Activated CD4-positive, alpha-beta T cell treated with anti-CD3 and anti-CD28 coated beads for 24 hours (primary cell): ENCODE measurements at places on chromosomes 4 and X.

DNA sequence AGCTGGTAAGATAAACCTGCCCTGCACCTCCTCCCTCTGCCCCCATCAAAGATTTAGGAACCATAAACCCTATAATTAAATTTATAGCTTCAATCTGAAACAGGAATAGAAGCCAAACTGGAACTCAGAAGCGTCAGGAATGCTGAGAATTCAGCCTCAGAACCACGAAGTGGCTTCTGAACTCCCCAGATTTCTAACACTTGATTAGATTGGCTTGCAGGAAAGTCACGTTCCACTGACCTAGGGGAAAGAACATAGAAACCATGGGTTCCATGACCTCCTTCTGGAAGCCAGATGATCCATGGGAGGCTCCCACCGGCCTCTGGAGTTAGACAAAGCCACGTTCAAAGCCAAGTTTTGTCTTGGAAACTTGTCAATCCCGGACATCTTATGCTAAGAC is 356.5 kb downstream of the MID1IP1 start:
- DNase-seq = no peak

- no peak for DNase-seq
These were observed 122.3 kb downstream of the VCX3B start for GRCh38 chrX:8586953-8587352.

DNA sequence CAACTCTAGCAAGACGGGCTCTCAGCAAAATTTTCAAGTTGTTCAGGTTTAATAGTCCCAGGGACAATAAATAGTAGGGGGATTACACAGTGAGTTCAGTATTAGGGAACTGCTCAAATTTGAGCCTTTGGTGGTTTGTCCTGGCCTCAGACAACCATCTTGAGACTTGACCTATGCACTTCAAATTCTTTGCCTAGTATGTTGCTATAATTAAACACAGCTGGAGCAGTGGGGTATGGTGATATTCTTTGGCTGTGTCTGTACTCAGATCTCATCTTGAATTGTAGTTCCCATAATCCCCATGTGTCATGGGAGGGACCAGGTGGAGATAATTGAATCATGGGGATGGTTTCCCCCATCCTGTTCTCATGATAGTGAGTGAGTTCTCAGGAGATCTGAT is 43.3 kb upstream of the TEX13A start:
- DNase-seq = no peak

- no peak for DNase-seq
These were observed 46.9 kb upstream of the SYTL5 start for GRCh38 chrX:37959212-37960021.

DNA sequence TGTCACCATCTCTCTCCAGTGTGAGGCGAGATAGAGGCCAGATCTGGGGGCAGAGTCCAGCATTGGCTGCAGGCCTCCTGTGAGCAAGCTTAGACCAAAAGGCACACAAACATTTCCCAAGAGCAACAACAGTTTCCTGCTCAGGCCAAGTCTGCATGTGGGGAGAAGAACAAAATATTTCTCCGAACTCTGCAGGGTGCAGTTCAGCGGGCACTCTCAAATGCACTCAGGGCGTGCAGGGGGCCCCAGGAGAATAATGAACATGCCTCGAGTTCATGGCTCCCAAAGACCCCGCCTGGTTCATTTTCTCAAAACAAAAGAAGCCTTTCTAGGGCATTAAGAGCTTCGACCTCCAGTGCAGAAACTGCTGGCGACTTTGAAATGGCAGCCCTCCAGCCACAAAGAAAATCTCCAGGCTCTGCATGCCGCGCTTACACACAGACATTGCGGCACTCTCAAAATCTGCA is 57.8 kb upstream of the HELT start:
- no peak for DNase-seq

DNA sequence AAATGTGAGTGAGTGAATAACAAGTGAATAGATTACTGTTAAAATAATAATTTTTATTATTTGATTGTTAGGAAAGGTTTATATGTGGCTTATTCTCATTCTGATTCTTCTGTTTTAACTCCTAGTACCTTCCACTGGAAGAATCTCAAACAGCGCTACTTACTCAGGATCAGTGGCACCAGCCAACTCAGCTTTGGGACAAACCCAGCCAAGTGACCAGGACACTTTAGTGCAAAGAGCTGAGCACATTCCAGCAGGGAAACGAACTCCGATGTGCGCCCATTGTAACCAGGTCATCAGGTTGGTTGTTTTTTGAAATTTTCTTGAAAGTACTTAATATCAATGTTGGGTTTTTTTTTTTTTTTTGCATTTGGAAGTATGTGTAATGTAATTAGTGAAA is 117.6 kb upstream of the BMPR1B start:
- no peak for DNase-seq

- no peak for DNase-seq
These were observed 52.4 kb downstream of the CBLL2 start for GRCh38 chrX:22325096-22325495.

GRCh38 chr4:143185253-143186107 is 763 bp downstream of the USP38 start:
- peak; percentile 4 for DNase-seq

DNA sequence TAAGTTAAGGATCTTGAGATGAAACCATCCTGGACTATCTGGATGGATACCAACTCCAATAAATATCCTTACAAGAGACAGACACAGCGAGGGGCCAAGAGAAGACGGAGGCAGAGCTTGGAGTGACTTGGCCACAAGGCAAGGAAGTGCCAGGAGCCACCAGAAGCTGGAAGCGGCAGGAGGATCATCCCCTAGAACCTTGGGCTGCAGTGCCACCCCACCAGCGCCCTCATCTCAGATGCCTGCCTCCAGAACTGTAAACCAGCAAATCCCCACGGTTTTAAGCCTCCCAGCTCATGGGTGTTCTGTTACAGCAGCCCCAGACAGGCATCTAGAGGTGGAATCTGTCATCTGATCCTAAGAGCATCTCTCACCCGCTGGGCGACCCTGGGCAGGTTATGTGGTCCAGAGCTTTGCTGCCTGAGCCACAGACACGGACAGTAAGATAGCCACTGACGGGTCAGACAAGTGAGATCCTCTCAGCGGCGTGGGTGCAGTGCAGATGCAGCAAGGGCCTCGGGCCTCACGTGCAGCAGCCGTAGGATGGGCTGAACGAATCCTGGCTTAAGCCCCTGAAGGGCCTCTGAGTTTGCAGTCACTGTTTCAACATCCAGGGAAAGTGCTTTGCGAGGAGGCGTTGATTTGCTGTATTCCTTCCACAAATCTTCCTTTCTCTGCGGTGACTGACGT is 25.1 kb upstream of the MXD4 start:
- DNase-seq = no peak
